Umbilical cord (tissue), 2 donors: ENCODE measurements at places on chromosomes 7 and 10. TPM values are rescaled to one million over a fixed set of nuclear protein-coding genes. Genes with fewer than 3 reads are reported as not detected.

The CALML5 gene
- total RNA-seq = not detected

The PROSER2 gene
- total RNA-seq = 4.1 TPM

The SORCS1 gene
- 5.8 TPM for total RNA-seq

The FFAR4 gene
- total RNA-seq = 0.96 TPM

DNA sequence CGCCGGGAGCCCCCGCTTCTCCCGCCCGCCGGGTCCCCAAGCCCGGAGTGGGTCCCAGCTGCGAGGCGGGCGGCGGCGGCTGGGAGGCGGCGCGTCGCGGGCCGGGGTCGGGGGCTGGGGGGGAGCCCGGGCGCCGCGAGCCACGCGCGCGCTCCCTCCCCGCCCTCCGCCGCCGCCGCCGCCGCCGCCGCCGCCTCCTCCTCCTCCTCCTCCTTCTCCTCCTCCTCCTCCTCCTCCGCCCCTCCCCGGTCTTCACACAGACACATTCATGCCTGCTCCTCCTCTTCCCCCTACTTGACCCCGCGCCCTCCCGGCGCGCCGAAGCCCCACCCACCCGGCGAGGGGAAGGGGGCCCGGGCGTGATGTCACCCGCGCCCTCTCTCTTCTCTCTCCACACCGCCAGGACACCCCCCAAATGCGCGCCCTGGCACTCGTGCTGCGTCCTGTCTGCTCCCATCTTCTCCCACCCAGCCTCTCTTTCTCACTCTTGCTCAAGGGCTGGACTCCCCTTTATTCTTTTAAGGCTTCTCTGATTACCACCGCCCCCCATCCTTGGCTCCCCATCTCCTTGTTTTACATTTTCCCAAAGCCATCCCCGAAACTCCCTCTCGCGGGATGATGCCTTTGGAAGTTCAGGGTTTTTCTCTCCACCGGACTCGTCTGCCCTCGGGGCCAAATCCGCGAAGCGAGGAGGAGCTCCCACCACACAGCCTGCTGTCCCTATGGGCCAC, 967 bp upstream of the GLI3 start:
- DNase-seq = peak; percentile 86

DNA sequence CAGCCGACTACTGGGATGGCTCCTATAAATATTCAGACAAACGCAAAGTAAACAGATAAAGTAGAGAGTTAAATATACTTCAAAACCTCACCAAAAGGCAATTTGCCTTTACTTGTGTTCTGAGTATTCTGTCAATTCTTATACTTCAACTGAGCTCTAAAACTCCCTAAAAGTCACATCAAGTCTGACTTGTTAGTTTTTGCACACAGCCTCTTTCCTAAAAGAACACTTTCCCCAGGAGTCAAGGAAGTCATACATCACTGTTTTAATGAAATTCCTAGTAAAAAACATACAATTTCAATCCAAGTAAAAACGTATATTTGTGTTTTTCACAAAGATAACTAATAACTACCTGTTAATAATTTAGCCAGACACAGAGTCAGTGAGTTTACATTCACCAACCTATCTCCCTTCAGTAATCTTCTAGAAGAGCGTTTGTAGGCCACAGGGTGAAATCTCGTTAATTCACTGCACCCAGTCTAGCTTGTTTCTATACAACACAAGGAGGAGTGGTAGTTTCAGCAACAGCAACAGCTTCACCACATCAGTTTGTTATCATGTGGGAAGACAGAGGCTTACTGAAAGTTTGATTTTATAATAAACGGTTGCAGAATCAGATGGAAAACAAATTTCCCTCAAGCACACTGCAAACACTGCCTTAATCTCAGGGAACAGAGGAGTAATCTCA, 2.7 kb downstream of the COBL start:
- DNase-seq = no peak

DNA sequence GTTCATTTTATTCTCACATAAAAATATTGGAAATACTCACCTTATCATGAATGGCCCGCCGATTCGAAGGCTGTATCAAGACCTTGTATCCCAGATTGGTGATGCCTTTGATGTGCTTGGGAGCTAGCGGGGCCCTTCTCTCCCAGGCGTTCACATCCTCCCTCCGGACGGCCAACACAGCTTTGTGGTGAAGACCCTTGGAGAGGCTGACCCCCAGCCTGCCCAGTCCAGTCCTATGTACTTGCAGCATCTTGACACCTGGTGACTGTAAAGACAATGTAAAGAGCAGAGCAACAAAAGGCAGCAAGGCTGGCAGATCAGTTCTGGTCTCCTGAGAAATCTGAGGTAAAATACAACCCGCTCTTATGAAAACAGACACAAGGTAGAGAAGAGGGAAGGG, 10.6 kb downstream of the AASS start:
- DNase-seq = no peak

DNA sequence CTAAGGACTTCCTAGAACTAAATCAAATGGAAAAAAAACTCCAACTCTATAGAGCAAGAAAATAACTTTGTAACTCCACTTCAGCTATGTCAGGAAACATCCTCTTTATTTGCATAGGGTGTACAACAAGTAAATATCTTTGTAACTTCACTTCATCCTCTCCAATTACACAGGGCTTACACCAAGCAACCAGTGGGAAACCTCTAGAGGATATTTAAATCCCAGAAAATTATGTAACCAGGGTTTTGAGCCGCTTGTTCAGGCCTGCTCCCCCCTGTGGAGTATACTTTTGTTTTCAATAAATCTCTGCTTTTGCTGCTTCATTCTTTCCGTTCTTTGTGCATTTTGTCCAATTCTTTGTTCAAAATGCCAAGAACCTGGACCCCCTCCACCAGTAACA, 22.2 kb downstream of the LIPJ start:
- no peak for DNase-seq

DNA sequence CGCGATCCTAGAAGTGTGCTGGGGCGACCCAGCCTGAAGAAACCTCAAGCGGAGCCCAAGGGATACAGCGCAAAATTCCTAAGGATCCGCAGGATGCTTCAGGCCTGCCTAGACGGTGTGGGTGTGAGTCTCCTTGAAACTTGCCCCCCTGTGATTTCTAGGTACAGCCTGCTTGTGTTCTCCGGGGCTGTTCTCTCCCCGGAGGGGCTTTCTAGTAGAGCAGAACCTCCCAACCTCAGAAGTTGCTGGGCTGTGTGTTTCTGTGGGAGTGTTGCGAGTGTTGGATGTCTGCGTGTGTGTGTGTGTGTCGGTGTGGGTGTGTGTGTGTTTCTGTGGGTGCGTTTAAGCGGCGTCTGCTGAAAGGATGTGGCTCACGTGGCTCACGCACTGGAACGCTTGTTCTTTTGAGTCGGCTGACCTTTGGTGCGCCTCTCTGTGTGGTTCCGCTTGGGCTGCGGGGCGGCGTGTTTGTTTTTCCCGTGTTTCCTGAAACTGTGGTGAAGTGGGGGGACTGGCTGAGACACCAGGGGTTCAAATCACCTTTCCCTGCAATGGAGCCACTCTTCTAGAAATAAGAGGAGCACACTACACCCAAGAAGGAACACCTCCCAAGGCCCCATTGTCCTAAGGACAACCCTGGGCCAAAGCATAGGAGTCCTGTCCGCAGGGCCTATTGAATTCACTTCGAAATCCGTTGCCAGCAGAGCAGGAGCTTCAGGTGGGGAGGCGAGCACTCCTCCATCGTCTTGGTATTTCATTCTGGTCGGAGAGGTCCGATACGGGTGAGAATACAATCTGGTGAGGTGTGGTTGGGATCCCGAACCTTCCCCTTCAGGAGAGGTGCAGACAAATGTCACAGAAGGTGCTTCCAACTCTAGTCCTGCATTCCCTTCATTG, 25.1 kb upstream of the ZNF273 start:
- no peak for DNase-seq

DNA sequence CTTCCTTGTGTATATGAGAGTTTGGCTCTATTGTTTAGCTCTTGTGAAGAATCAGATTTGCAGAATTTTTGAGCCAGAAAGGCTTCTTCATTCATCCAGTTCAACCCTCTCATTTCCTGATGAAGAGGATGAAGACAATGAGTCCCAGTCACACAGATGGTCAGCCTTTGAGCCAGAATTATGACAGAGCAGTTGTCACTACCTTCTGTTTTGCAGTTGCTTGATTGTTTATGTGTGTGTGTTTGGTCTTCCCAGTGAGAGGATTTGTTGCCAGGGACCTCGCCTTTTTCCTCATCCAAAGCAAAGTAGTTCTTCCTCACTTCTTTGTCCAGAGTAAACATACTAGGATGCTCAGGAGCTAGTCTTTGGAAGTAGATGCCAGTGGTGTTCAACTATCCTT, 15.6 kb downstream of the MDFIC start:
- no peak for DNase-seq

- no peak for DNase-seq
Observed at GRCh38 chr7:17441557-17441956, 143.1 kb downstream of the AHR start.

DNA sequence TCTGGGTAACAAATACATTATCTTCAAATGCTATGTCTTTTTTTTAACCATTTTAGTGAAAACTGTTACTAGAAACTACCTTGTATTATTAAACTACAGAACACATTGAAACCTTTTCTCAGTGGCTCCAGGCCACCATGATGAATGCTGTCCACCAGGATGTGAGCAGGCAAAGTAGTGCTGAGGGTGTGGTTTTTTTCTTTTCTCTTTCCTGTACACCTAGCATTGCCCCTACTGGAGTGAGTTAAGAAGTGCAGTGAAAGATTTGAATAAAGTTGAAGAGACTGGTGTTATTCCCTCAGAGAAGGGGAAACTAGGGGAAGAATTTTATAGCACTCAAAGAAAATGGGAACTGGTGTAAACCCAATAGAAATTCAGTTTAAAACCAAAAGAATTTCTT, 120.0 kb upstream of the SAMD8 start:
- DNase-seq = no peak

DNA sequence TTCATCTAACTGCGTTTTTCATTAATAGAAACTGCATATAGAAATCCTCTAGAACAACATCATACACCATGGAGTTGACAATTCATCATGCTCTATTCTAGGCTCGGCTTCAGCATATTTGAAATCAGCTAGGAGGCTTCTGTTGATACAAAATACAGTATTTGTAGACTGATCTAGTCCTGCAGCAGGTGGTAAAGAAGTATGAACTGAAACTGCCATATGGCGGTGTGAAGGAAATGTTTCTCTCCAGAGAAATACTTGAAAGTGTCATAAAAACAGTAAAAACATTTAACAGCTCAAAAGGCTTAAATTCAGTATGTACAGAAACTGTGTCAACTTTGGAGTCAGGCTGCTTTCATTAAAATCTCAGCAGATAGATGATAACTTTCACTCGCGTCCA, 32.0 kb upstream of the MYO3A start:
- DNase-seq = no peak

DNA sequence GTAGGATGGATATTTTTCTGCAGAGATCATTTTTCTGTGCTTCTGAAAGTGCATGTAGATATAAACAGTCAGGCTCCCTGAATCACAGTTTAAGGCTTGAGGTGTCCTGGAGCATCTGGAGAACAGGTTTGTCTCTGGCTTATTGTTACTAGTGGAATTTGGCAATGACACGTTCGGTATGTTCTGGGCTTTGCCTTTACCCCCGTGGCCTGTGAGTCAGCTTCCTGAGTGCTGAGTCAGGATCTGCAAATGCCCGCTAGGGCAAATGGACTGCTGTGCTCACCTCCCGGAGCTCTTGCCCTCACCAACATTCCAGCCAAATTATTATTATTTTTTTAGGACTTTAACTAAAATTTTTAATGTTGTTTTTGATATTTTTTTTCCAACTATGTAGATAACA, 192.5 kb upstream of the PRSS1 start:
- DNase-seq = peak; percentile 22

GRCh38 chr10:10629512-10629911, 388.2 kb upstream of the CELF2 start:
- no peak for DNase-seq

DNA sequence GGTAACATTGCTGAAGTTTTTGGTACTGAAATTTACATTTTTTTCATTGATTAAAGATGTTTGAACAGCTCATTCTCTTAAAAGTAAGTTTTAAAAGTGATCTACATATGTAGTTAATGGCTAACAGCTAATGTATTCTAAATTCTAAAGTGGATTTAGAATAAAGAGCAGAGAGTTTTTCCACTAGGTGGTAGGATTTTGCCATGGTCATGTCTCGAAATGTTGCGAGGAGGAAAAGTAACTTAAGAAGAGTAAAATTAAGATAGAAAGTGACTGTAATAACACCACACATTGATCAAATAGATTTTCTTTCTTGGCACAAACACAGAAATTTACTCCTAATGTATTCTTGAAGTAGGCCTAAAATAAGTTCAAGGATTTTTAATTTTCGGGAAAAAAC, 19.8 kb downstream of the LSMEM1 start:
- peak; percentile 25 for DNase-seq

DNA sequence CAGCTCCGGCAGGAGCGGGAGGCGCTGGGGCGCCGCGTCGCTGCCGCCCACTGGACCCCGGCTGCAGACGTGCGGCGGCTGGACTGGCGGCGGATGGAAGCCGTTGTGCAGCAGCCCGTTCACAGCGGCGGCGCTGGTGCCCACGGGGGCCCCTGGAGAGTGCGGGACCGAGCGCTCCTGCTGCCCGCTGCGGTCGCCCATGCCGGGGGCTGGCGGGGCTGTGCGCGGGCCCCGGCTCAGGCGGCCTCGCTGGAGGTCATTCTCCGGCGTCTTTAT, 413 bp downstream of the PANK1 start:
- no peak for DNase-seq

DNA sequence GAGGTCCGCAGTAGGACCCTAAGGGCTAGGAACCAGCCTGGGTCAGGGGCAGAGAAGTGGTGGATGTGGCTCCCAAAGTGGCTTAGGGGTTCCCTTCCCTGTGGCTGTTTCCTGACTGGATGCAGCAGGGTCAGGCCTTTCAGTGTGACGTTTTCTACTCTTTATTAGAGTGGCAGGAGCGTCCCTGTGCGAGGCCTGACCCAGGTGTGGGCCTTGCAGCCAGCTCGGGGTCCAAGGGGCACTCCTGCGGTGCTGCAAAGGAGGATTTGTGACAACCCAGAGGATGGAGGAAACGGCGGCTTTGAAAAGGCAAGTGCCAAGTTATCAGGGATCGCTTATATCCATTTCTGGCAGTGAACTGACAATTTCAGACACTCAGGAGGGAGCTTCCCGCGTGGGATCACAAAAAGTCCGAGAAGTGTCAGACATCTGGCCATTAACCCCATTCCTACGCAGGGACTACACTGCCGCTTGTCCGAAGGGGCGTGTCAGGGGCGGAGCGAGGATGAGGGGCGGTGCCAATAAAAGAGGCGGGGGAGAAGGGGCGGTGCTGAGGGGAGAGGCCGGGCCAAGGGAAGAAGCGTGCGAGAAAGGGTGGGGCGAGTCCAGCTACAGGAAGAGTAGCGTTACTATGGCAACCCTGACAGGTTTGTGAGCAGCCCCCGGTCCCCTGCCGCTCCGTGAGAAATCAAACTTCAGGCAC, 98.8 kb upstream of the ZNF722 start:
- no peak for DNase-seq

GRCh38 chr7:37916673-37917660, at the start of gene SFRP4:
Gene SFRP4, minus strand, starts transcription at chr7:37916817. Its CDS starts 280 bp downstream, at chr7:37916537.
- DNase-seq = peak; percentile 79

- DNase-seq = no peak
Observed at GRCh38 chr7:102897211-102897631, 15.6 kb upstream of the LRRC17 start.

DNA sequence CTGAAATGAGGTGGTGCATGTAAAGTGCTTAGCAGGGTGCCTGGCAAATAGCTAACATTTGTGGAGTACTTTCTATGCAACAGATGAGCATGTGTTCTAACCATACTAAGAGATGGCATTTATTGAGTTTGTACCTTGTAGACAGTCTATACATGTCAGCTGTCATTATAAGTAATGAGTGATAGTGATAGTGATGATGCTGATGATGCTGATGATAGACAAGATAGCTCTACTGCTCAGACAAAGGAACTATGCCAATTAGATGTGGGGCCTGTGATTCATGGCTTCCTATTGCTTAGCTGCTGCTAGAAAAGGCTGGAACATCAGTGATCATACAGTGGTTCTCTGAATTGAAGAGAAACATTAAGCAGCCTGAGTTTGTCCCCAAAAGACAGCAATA, 585.8 kb downstream of the KCNMA1 start:
- DNase-seq = no peak
